ENCODE measurements at places on chromosomes 4 and X.

GRCh38 chrX:134803551-134804183 is 145.4 kb upstream of the PLAC1 start:
- DNase-seq = no peak

GRCh38 chr4:86670756-86671155 is 76.6 kb downstream of the PTPN13 start:
- no peak for DNase-seq

DNA sequence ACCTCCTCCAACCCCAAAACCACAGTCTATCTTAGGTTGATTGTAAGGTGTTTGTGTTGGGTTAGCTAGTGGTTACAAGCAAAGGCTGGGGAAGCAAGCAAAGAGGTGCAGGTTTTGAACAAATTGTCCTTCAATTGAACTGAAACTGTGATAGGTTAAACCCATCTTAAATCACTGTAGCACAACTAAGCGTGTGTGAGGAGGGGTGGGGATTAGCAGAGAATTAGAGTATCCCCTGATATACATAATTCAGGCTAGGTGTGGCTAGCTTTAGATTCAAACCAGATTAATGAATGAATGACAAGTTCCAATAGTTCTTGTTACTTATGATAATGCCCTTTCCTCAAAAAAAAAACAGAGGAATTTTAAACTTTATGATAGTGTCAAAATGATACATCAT is 191.0 kb upstream of the POF1B start:
- DNase-seq = no peak

DNA sequence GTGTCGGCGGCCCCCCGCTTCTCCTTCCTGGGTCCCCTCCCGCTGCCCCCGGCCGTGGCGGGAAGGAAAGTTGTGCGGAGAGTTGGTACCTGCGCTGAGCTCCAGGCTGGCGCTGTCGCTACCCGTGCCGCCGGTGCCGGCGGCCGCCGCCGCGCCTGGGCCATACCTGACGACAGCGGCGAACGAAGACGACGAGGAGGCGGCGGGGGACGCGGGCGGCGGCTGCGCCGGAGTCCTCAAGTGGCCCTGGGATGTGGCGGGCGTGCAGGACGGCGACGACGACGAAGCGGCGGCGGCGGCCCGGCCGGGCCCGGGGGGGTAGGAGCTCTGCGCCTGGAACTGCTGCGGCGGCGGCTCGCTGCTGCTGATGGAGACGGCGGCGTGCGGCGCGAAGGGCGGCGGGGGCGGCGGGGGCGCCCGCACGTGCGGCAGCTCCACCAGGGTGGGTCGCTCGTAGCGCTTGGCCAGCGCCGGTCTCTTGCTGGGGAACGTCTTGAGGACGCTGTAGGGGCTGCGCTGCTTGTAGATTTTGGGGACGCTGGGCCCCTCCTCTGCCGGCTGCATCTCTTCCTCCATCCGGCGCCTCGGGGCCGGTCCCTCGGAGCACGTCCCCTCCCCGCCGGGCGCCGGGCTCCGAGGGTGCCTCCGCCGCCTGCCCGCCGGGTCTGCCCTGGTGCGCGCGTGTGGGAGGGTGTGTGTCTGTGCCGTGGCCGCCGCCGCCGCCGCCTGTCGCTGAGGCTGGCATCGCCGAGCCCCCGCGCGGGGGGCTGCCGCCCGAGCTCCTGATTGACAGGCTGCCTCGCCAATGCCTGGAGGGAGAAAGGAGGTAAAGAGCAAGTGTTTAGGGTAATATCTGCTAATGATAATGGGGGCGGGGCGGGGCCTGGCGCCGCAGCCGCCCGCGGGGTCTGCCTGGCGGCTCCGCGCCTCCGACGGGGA is 618 bp downstream of the BEND4 start:
- DNase-seq = peak; percentile 86

DNA sequence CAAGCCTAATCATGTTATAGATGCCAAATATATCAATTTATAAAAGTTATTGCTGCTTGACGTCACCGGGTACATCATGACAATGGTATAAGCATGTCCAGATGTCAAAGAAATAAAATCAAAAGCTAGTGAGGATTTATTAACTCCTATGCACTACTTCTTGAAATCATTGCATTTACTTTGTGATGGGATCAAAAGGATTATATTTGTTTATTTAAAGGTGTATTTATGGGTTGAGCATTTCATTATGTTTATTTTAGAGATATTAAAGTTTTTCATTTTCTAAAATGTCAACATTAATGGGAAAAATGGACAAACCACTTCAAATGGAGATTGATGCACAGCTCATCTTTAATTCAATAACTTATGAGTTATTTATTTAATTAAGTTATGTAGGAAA is 277.8 kb downstream of the EPHA5 start:
- DNase-seq = no peak

GRCh38 chrX:2785538-2785937 is 33.7 kb downstream of the XG start:
- no peak for DNase-seq

DNA sequence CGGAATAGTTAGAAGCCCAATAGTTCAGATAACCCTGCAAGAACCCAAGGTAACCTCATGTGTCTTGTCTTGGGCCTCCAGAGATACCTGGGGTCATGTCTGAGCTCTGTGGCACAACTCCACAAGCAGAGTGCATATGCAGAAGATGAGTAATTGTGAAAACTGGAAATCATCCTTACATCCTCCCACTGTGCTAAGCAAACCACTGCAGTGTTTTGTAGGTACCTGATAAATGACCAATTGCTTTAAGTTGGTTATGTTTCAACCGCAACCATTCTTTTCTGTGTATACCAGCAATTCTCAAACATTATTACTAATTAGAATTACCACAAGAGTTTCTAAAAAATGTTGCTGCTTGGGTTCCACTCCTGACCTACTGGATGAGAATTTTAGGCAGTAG is 73.2 kb downstream of the CBLL2 start:
- no peak for DNase-seq

- DNase-seq = no peak
Measured at GRCh38 chr4:110669663-110670062, 46.8 kb upstream of the PITX2 start.

- DNase-seq = no peak
Measured at GRCh38 chr4:130233377-130234047, 1137.6 kb downstream of the C4orf33 start.

- no peak for DNase-seq
Measured at GRCh38 chr4:108449129-108449528, 171.2 kb upstream of the RPL34 start.

GRCh38 chr4:121073004-121073435 is 685 bp upstream of the NDNF start:
- no peak for DNase-seq
